ENCODE measurements at places on chromosomes 3 and 15. TPM values are rescaled to one million over a fixed set of nuclear protein-coding genes. Genes with fewer than 3 reads are reported as not detected.

SEMA3B gene
- polyA plus RNA-seq: 3.0 TPM

- H3K4me3 ChIP-seq: no peak overlapping the region
- no peak overlapping the region for H3K27ac ChIP-seq
- H3K4me1 ChIP-seq: peaks cover 13% of the 10 kb centered on the region
- DNase-seq: no peak
Observed at GRCh38 chr15:31222773-31223341, 103.8 kb upstream of the KLF13 start.

- H3K4me3 ChIP-seq: no peak overlapping the region
- H3K36me3 ChIP-seq: no peaks in the 10 kb centered on the region
- H3K27me3 ChIP-seq: no peaks in the 10 kb centered on the region
- peak overlapping the region; percentile 79 for H3K27ac ChIP-seq
Observed at GRCh38 chr15:39884351-39884750, 35.7 kb downstream of the GPR176 start.

ANKRD34C gene
- polyA plus RNA-seq: 0.02 TPM

SYNPR gene
- 0.46 TPM for polyA plus RNA-seq

DNA sequence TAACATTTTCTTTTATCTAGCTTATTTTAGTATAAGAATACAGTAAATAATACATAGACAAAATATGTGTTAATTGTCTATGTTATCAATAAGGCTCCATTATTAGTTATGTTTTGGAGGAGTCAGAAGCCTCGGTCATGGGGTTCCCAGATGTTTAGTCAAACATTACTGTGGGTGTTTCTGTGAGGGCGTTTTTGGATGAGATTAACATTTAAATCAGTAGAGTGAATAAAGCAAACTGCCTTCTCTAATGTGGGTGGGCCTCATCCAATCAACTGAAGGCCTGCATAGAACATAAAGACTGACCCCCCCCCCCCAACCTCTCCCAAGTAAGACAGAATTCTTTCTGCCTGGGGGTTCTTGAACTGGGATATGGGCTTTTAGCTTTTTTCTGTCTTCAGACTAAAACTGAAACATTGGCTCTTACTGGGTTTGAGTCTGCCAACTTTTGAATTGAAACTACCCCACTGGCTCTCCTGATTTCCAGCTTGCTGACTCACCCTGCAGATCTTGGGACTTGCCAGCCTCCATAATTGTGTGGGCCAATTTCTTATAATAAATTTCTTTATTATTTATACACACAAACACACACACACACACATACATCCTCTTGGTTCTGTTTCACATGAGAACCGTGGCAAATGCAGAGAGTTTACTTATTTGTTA is 192.0 kb downstream of the TPRG1 start:
- no peak overlapping the region for H3K4me3 ChIP-seq
- no peaks in the 10 kb centered on the region for H3K27me3 ChIP-seq
- no peaks in the 10 kb centered on the region for H3K36me3 ChIP-seq
- no peak for DNase-seq
- no peak overlapping the region for H3K27ac ChIP-seq

DNA sequence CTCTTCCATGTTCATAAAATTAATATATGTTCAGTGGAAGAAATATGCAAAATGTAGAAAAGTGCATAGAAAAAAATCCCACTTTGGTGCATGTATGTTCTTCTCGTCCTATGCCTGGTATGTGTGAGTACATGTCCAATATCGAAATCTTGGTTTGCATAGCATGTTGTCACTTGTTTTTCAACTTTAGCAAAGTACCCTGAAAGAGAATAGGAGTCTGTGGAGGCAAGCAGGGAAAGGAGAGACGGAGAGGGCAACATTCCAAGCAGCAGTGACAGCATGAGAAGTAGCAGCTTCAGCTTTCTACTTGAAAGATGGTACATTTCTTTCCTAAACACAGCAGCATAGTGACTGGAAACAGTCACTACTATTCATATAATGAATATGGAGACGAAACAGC is 56.8 kb upstream of the CACNA2D3 start:
- H3K36me3 ChIP-seq: no peaks in the 10 kb centered on the region
- H3K4me1 ChIP-seq: no peaks in the 10 kb centered on the region
- no peaks in the 10 kb centered on the region for H3K27me3 ChIP-seq

GRCh38 chr3:149437710-149438109 is 36.8 kb upstream of the TM4SF4 start:
- no peak overlapping the region for H3K4me3 ChIP-seq
- no peaks in the 10 kb centered on the region for H3K4me1 ChIP-seq
- DNase-seq: no peak
- no peak overlapping the region for H3K27ac ChIP-seq
- H3K27me3 ChIP-seq: no peaks in the 10 kb centered on the region

POPDC2 gene
- 1.2 TPM for polyA plus RNA-seq

SH3GL3 gene
- 7.3 TPM for polyA plus RNA-seq

DNA sequence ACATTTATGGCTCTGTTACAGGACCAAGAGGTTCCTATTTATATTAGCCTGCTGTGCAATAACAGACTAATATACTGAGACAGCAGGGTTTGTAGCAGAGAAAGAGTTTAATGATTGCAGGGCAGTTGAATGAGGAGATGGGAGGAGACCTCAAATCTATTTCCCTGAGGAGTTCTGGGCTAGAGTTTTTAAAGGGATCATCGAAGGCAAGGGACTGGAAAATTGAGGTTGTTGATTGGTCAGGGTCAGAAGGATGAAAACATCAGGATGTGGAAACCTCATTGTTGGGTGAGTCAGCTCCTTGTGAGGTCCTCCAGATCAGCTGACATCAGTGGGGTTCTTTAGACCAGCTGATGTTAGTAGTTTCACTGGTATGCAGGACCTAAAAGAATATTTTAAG is 60.6 kb upstream of the GOLGA8B start:
- no peak overlapping the region for H3K4me3 ChIP-seq
- H3K27ac ChIP-seq: no peak overlapping the region
- H3K36me3 ChIP-seq: no peaks in the 10 kb centered on the region
- no peak for DNase-seq

APBA2 gene
- 20.4 TPM for polyA plus RNA-seq

GRCh38 chr3:7821858-7822257 is 679.8 kb upstream of the LMCD1 start:
- no peaks in the 10 kb centered on the region for H3K36me3 ChIP-seq
- no peaks in the 10 kb centered on the region for H3K4me1 ChIP-seq
- H3K27ac ChIP-seq: no peak overlapping the region
- H3K27me3 ChIP-seq: no peaks in the 10 kb centered on the region
- no peak for DNase-seq

- H3K4me1 ChIP-seq: no peaks in the 10 kb centered on the region
- H3K4me3 ChIP-seq: no peak overlapping the region
- no peak overlapping the region for H3K27ac ChIP-seq
- H3K36me3 ChIP-seq: no peaks in the 10 kb centered on the region
- no peaks in the 10 kb centered on the region for H3K27me3 ChIP-seq
Observed at GRCh38 chr15:92460023-92460422, 66.3 kb downstream of the ST8SIA2 start.

ADCY5 gene
- polyA plus RNA-seq: 48.9 TPM

Measured in H1 (cell line).